Pulmonary artery endothelial cell (primary cell): ENCODE measurements at places on chromosomes 1 and 21. TPM values are rescaled to one million over a fixed set of nuclear protein-coding genes. Genes with fewer than 3 reads are reported as not detected.

DNA sequence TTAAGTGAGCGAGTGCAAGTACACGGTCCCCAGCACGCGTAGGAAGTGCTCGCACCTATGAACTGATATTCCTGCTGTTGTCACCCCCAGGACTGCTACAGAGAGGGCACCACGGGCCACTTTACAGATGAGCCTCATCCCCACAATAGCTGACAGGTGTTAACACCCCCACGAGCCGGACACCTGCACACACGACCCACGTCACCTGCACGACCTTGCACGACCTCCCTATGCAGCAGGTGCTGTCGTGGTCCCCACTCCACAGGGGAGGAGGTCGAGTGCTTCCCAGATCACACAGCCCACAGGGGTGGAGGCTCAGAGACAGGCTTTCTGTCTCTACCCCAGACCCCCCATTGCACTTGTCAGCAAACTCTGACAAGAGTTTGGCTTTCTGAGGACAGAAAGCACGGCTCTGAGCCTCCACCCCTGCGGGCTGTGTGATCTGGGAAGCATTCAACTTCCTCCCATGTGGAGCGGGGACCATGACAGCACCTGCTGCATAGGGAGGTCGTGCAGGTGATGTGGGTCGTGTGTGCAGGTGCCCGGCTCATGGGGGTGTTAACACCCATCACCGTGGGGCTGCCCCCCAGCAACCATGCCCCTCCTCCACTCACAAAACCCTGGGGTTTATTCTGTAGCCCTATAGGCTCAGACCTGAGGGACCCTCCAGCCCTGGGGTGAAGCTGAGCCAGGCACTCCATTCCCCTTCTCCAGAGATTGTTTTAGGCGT is 80.8 kb downstream of the MATN1 start:
- no peak for DNase-seq

Gene OPRD1
- total RNA-seq = not detected in 2 replicates

- no peak for DNase-seq
Measured at GRCh38 chr1:2270260-2271100, 42.4 kb downstream of the SKI start.

GRCh38 chr1:208688656-208689315 is 444.6 kb upstream of the PLXNA2 start:
- DNase-seq = no peak

- DNase-seq = no peak
Measured at GRCh38 chr1:156284757-156285156, 632 bp downstream of the TMEM79 start.

Gene AIRE
- under 0.01 TPM in 1 of 2 replicates, not detected in the other for total RNA-seq

Gene SYF2
- 37.2 and 38.3 TPM in 2 replicates for total RNA-seq

- DNase-seq = no peak
Measured at GRCh38 chr1:100927276-100927675, 31.4 kb downstream of the SLC30A7 start.

Gene AZIN2
- 0.74 and 0.99 TPM in 2 replicates for total RNA-seq

DNA sequence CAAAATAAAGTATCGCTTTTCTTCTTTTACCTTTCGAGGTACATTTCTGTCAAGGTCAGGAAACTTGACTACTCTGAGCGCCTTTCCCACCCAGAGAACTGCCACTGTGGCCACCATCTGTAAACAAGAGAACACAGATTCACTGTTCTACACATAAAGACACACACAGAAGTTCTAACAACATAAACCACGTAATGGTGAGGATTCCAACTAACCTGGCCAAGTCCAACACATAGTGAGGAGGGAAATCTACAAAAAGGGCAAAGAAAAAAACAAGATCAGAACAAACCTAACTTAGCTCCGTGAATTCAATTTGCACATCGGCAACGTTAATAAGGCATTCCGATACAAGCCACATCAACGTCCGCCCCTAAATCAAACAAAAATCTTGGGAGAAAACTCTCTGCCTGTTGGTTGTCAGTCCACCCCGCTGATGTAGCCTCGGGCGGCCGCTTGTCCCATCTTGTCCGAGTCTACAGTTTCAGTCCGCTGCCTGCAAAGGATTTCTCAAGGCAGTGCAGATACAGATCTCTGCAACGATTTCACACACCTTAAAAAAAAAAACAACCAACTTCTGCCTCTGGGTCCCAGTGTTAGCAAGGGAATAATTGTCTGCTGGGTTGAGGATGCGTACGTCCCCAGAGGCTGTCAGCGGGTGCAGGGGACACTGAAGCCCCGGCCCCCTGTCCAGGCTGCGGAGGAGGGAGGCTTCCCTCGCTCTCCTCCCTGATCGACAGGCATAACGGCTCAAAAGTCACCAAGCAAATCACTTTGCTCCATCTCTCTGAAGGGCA is 1.0 kb downstream of the SLC35D1 start:
- no peak for DNase-seq

- no peak for DNase-seq
Measured at GRCh38 chr1:111249960-111250359, 22.4 kb downstream of the CHI3L2 start.

DNA sequence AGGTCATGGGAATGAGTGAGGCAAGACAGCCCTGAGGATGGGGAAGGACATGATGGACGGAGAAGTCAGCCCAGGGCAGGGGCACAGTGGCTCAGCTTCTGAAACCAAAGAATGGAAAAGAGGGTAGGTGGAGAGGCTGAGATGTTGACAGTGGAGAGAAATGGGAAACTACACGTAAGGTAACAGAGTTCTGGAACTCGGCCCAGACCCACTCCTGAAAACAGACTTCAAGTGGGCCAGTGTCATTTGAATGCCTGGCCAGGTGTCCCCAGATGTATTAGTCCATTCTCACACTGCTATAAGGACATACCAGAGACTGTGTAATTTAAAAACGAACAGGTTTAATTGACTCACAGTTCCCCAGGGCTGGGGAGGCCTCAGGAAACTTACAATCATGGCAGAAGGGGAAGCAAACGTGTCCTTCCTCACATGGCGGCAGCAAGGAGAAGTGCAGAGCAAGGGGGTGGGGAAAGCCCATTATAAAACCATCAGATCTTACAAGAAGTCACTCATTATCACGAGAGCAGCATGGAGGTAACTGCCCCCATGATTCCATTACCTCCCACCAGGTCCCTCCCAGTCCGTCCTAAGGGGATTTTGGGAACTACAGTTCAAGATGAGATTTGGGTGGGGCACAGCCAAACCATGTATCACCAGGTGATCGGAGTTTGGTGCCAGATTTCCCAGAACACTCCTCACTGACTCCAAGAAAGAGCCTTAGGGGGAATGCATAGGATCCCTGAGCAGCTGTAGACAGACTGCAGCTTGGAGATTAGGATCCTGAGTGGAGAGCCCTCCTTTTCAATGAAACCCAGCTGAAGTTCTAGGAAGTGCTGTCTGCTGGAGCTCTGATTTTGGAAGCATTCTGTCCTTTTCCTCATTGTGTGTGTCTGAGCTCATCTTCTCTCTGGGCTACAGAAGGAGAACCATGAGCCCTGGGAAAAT is 40.3 kb downstream of the FHAD1 start:
- DNase-seq = no peak

Gene REG4
- total RNA-seq = not detected in 2 replicates

Gene OR2L3
- total RNA-seq = not detected in 2 replicates

- DNase-seq = no peak
Measured at GRCh38 chr1:113303267-113303666, 87.0 kb upstream of the MAGI3 start.

GRCh38 chr1:192506741-192507155 is 68.8 kb upstream of the RGS1 start:
- DNase-seq = no peak

- DNase-seq = no peak
Measured at GRCh38 chr1:40300651-40301050, 16.4 kb downstream of the COL9A2 start.

GRCh38 chr1:44973645-44974044 is 12.8 kb downstream of the EIF2B3 start:
- DNase-seq = no peak

DNA sequence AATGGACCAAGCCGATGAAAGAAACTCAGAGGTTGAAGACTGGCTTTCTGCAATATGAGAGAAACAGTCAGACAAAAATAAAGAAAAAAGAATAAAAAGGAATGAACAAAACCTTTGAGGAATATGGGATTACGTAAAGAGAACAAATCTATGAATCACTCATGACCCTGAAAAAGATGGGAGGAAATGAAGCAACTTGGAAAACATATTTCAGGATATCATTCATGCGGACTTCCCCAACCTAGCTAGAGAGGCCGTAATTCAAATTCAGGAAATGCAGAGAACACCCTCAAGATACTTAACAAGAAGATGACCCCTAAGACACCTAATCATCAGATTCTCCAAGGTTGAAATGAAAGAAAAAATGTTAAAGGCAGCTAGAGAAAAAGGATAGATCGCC is 705.3 kb upstream of the CHRM3 start:
- no peak for DNase-seq

DNA sequence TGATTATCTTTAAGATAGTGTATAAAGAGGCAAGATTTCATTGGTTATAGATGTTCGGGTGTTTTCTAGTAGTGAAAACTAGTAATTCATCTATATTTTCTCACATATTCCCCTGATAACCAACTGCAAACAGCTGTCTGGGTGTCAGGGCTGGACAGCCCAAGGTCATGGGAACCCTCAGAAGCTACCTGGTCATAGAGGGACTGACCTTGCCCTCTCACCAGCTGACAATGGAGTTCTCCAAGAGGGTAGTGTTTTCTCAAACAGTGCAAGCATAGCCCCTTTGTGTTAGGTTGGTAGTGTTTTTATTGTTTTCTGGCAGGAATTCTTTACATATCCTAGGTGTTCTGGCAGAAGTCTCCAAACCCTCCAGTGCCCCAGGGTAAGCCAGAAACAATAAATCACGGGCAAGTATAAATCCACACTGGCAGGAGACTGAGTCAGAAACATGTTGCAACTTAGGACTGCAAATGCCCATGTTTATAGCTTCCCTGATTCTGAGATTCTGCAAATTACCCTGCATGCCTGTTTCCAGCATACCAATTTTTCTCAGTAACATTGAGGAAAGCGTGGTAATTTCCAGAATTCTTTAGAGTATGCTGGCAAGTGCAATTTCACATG is 82.8 kb upstream of the ATP1A1 start:
- DNase-seq = no peak

GRCh38 chr1:26047278-26047874 is 1.5 kb upstream of the SLC30A2 start:
- no peak for DNase-seq

- no peak for DNase-seq
Measured at GRCh38 chr21:37098751-37099150, 25.7 kb downstream of the TTC3 start.

GRCh38 chr1:1318131-1318652 is 6.3 kb downstream of the INTS11 start:
- peak; percentile 26 for DNase-seq

DNA sequence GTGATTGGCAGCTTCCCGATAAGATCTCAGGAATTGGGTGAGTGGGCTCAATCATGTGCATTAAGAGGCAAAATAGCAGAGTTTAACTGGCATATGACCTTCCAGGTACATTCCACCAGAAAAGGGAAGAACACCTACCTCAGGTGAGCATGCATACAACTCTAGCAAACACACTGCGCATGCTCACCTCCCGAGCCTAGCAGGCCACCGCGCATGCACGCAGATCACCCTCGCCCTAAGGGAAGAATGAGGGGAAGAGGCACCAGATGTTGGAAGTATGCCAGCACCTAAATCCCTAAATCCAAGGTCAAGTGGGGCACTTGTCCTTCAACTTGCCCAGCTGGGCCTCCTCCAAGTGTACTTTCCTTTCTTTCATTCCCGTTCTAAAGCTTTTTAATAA is 23.6 kb upstream of the CBR3 start:
- DNase-seq = no peak

DNA sequence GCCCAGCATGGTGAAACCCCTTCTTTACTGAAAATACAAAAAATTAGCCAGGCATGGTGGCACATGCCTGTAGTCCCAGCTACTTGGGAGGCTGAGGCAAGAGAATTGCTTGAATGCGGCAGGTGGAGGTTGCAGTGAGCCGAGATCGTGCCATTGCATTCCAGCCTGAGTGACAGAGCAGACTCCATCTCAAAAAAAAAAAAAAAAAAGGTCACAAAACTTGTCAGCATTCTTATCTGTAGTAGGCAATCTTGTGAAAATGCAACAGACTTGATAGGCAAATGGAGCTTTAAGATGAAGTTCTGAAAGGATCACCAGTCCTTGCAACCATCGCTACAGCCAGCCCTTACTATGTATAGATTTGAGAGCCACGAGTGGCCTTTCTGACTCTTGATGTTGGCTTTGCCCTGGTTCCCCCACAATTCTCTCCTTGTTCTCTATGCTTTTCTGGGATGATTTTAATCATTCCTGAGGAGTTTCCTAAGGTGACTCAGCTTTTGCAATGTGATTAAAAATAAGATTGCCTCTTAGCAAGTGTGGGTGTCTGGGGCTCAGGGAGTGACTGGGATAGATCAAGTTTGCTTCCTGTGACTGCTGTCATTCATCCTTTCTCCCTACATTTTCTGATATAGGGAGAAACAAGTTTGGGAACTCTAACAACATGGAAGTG is 7.1 kb upstream of the MAP1LC3C start:
- no peak for DNase-seq

GRCh38 chr1:63046539-63046938 is 262.6 kb downstream of the ATG4C start:
- no peak for DNase-seq

Gene TFAP2E
- 0.07 TPM in 2 replicates for total RNA-seq

DNA sequence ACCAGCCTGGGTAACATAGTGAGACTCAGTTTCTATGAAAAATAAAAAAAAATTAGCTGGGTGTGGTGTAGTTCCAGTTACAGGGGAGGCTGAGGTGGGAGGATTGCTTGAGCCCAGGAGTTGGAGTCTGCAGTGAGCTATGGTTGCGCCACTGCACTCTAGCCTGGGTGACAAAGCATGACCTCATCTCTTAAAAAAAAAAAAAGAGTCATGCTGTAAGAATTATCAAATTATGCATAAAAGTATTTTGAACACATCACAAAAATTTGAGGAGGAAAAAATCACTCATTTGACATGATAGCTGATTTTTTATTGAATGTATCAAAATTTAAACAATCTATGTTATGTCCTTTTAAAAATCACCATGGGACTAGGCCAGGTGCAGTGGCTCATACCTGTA is 17.8 kb downstream of the CCDC30 start:
- DNase-seq = no peak

Gene NLRP3
- not detected in 2 replicates for total RNA-seq

Gene TFF2
- total RNA-seq = not detected in 2 replicates

Gene A3GALT2
- not detected in 2 replicates for total RNA-seq

- DNase-seq = no peak
Measured at GRCh38 chr1:171210355-171210754, 25.3 kb downstream of the FMO2 start.

GRCh38 chr1:224377676-224378006 is 21.0 kb downstream of the CNIH4 start:
- DNase-seq = no peak

- no peak for DNase-seq
Measured at GRCh38 chr1:97976801-97977200, 56.0 kb upstream of the DPYD start.

Gene DTL
- 11.1 and 24.5 TPM in 2 replicates for total RNA-seq

DNA sequence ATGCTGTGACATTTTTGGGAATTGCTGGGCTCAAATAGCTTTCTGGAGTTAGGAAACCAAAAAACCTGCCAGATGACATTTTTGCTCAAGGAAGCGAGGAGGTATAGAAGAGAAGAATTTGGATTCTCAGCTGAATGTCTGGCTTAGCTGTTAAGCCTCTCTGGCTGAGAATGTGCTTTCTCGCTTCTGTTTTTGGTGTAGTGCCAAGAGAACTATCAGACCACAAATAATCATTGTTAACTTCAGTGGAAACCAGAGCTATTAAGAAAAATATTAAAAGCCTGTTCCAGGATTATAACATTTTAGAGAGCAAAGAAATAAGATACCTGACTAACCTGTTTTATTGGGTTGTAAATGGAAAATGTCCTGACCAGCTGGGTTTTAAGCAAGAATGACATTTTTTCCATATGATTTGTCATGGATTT is 39.5 kb upstream of the DIPK1A start:
- no peak for DNase-seq

GRCh38 chr1:240338837-240339236 is 247.2 kb downstream of the FMN2 start:
- no peak for DNase-seq

Gene SELL
- 1.5 and 2.3 TPM in 2 replicates for total RNA-seq
